Adrenal gland (tissue), 19 donors: ENCODE measurements at places on chromosomes 16 and 17. TPM values are rescaled to one million over a fixed set of nuclear protein-coding genes. Genes with fewer than 3 reads are reported as not detected.

SLC5A10 gene
- total RNA-seq, result not detected

KRTAP2-1 gene
- not detected for total RNA-seq

GRCh38 chr17:78820841-78821240 lies 19.8 kb downstream of the USP36 start:
- H3K36me3 ChIP-seq, result peaks cover 98% of the 10 kb centered on the region
- no peaks in the 10 kb centered on the region for H3K27me3 ChIP-seq
- no peaks in the 10 kb centered on the region for H3K4me1 ChIP-seq
- no peak overlapping the region for H3K27ac ChIP-seq
- no peak overlapping the region for H3K4me3 ChIP-seq
- no peak for DNase-seq

- H3K27me3 ChIP-seq, result no peaks in the 10 kb centered on the region
- no peak overlapping the region for H3K27ac ChIP-seq
- peaks cover 5% of the 10 kb centered on the region for H3K4me1 ChIP-seq
- no peak overlapping the region for H3K4me3 ChIP-seq
- H3K36me3 ChIP-seq, result no peaks in the 10 kb centered on the region
Observed at GRCh38 chr17:47266782-47267181, 13.2 kb downstream of the ITGB3 start.

GRCh38 chr17:52710363-52710901 lies 551.9 kb upstream of the CA10 start:
- no peak overlapping the region for H3K27ac ChIP-seq

DNA sequence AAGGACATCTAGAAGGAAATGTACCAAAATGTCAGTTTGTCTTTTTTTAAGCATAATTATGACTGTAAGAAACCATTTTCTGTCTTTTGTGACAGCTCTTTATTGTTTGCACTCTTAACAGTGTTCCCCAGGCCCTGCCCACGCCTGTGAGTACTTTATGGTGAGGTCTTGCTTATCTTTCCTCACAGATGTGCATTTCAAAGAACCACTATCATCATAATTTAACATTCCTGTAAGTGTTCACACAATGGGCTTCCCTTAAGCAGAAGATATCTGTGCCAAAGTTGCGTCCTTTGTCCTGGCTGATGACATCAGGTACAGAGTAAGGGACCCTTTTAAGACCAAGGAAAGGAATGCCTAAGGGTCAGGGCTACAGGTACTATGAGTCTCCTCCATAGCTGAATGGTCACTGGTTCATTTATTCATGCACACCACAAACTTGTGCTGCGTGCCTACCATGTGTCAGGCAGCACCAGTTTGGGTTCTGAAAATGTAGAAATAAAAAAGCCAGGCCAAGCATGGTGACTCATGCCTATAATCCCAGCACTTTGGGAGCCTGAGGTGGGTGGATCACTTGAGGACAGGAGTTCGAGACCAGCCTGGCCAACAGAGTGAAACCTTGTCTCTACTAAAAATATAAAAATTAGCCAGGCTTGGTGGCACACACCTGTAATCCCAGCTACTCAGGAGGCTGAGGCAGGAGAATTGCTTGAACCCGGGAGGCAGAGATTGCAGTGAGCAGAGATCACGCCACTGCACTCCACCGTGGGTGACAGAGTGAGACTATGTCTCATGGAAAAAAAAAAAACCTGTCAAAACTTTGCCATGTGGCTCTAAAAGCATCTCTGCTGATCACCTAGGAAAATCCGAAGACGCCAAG lies 55.4 kb upstream of the NLK start:
- no peak overlapping the region for H3K4me3 ChIP-seq
- DNase-seq, result peak; percentile 15
- no peaks in the 10 kb centered on the region for H3K36me3 ChIP-seq
- no peaks in the 10 kb centered on the region for H3K27me3 ChIP-seq
- peaks cover 9% of the 10 kb centered on the region for H3K4me1 ChIP-seq
